Cerebellar nuclear complex (tissue), 1 donor: ENCODE measurements at places on chromosomes 3 and 15.

DNA sequence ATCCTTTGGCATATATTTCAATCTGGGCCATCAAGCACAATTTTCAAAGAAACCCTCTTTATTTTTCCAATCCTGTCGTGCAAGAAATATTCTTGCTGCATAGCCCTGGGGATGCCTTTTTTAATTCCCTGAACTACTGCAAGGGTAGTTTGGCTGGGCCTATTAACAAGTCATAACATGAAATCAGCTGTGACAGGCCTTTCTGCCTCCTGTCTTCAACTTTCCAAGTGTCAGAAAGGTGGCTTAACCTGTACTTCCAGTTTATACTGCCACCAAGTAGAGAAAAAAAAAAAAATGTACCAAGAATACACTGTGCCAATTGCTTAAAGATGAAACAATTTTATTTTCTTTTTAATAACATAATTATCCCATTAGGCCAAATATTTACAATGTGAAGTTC lies 32.4 kb upstream of the SPPL2A start:
- no peak for DNase-seq

GRCh38 chr15:100336061-100336460 lies 5.7 kb downstream of the ADAMTS17 start:
- no peak for DNase-seq

- DNase-seq: no peak
These were observed 17.4 kb upstream of the MYH15 start for GRCh38 chr3:108527817-108528216.

- no peak for DNase-seq
These were observed 255.0 kb upstream of the ROPN1 start for GRCh38 chr3:124246949-124247348.

- no peak for DNase-seq
These were observed 910.6 kb downstream of the NTRK3 start for GRCh38 chr15:87345961-87346360.

DNA sequence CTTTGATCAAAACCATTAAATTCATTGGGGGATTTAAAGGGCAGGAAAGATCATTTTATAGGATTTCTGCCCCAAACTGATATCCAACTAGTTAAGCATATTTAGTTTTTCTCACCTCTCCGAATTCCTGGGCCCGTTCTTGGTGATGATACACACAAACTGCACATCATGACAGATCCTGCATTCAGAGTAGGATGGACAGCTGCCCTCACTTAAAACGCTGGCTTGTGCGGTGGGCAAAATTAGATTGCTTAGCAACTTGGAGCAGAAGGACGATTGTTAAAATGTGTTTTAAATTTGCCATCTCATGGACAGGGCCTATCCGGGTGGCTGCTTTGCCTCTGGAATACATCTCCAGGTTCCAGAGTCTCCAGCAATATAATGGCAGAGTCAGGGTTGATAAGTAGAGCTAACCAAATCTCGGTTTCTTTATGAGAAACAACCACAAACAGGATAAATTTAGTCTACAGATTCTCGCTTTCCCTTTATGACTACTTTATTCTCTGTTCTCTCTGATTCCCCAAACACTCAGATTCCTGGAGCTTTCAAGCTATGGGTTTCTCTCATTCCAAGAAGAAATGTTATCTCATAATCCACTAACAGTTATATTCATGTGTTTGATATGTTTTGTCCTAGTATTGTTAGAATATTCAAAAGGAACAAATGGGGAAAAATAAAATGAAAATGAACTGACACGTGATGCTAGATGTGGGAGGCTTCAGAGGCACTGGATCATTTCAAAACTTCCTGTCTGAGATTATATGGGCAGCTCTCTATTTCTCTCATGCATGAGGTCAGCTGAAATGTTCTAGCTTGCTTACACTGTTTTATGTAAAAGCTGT lies 1014.1 kb upstream of the SEMA6D start:
- DNase-seq: no peak

DNA sequence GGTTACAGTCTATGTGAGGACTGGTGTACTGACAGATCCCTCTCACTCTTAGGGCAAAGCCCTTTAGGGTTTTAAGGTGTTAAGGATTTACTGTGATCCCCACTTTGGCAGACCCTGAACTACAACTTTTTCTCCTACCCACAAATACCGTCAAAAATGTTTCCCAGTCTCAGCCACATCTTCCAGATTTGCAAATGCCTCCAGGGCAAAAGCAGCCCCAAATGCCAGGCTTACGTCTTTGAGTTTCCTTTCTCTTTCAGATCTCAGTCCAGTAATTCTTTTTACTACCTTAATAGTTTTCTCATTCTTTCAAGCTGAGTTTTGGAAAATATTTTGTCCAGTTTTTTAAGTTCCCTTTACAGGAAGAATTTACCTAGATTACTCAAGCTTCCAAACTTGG lies 13.4 kb upstream of the ITGA11 start:
- DNase-seq: no peak

GRCh38 chr3:147521646-147522045 lies 112.5 kb downstream of the ZIC1 start:
- no peak for DNase-seq

- no peak for DNase-seq
These were observed 22.6 kb downstream of the CSRNP1 start for GRCh38 chr3:39130693-39131265.

DNA sequence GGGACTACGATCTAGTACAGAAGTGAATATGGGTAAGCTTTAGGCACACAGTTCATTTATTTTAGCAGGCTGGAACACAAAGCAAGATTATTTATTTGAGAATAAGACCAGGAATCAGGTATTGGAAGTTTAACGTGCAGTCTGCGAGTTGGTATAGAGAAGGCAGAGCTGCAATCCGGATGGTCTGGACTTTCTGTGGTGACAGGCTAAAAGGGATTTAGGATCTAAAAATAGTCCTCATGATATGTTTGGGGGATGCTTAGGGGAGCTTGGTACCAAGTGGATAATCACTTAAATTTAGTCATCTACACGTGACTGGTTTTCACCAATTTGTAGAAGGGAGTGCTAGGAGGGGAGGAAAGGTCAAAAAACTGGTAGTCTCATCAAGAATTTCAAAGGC lies 119.4 kb downstream of the DLG1 start:
- no peak for DNase-seq

DNA sequence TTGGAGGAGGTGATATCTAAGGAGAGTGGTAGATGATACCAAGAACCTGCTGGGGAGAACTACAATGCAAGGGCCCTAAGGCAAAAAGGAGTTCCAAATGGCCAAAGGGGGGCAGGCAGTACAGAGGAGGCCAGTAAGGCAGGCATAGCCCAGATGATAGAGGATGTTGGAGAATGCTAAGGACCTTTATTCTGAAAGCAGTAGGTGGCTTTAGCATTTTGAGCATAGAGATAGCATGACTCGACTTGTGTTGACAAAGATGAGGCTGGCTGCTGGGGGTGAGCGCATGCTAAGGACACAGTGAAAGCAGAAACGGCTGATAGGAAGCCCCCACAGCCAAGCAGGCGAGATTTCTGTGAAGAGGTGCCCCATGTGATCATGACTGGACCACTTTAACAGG lies 419.3 kb downstream of the ERC2 start:
- no peak for DNase-seq

DNA sequence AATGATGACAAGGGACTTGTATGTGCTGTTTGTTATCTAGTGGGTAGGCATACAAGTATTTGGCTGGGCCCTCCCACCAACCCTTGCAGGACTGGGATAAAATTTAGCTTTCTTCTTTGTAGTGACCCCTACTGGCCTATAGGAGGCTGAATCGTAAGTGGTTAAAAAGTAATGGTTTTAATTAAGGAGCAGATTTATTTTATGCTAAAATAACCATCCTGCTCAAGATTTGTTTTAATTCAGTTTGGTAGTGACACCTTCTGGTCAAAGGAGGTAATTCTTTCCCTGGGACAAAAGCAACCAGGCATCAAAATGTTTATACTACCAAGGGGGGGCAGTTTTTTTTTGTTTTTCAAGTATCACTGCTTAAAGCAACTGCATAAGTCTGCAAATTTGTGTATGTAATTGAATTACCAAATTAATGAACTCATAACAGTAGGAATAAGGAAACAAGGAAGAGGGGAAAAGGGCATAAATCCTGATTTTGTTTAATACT lies 70.7 kb downstream of the TOP2B start:
- DNase-seq: no peak

- DNase-seq: no peak
These were observed 25.3 kb downstream of the ARL14 start for GRCh38 chr3:160702290-160702689.

- no peak for DNase-seq
These were observed 9.9 kb downstream of the ARL6IP5 start for GRCh38 chr3:69094467-69095205.

DNA sequence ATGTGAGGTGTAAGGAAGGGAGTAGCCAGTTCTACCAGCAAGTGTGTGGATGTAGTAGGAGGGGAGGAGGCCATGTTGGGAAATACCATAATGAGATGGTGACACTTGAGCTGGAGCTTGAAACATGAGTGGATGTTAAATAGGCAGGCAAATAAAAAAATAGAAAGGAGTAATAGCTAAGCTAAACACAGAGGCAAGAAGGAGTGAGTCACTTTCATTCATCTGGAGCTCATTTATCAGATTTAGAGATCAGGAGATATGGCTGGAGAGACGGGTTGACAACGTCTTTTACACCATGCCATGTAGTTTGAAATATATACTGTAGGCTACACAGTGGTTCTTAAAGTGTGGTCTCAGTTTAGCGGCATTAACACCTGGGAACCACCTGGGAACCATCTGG lies 390.5 kb downstream of the DIPK2A start:
- no peak for DNase-seq

DNA sequence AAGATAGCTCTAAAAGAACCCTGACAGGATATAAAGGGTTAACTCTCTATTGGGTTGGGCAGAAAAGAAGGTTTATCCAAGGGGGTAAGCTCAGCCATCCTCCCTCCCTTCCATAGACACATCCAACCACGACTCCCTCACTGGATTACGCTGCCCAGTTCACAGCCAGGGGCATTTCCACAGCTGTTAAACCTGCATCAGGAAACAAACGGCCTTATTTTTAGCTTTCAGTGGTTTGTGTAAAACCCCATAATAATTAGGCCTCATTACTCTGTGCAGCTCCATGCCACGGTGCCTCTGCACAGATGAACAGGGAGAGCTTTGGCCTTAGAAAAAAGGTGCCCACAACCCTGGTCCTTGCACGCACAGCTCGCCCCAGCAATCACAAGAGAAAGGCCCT lies 110.6 kb downstream of the GABRB3 start:
- DNase-seq: no peak
